ENCODE measurements at places on chromosomes 12 and 14.

DNA sequence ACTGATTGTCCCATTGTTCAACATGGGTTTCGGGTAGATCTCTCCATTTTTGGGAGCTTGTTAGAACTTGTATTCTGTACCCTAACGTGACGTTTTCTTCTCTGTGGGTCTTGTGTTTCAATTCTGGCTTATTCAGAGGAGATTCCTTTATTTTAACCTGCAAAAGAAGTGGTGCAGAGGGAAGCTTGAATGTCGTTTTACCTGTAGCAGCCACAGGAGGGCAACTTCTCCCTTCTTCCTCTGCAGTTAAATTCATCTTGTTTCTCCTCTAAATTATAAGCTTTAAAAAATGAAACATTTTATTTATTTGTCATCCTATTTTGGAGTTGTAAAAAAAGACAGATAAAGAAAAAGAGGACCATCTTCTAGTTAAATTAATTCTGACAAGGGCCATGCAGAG lies 13.7 kb upstream of the CLEC4D start:
- DNase-seq, result no peak

DNA sequence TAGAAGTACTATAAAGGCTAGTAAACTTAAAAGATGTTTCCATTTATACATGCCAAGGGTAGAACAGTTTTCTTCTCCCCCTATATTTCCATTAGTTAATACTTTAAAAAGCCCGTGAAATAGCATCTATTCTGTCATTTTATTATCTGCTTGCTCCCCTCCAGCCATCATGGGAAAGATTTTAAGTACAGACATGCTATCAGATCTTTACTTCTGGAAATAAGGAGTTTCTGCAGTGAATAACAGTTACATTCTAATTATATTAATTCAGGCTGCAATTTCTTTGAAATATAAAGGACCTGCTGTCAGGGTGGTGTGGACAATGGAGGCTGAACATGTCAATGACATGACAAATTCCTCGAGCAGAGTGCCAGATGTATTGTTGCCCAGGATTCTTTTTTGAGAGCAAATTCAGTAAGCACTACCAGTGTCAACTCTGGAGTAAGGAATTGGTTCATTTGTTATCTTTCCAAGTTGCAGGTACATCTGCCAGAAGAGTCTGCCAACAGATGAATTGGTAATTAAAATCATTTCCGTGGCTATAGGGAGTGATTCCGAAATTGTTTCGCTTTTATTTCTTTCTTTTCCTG lies 151.3 kb downstream of the BTG1 start:
- DNase-seq, result no peak

- DNase-seq, result no peak
Measured at GRCh38 chr14:75333606-75334548, 55.2 kb downstream of the FOS start.

DNA sequence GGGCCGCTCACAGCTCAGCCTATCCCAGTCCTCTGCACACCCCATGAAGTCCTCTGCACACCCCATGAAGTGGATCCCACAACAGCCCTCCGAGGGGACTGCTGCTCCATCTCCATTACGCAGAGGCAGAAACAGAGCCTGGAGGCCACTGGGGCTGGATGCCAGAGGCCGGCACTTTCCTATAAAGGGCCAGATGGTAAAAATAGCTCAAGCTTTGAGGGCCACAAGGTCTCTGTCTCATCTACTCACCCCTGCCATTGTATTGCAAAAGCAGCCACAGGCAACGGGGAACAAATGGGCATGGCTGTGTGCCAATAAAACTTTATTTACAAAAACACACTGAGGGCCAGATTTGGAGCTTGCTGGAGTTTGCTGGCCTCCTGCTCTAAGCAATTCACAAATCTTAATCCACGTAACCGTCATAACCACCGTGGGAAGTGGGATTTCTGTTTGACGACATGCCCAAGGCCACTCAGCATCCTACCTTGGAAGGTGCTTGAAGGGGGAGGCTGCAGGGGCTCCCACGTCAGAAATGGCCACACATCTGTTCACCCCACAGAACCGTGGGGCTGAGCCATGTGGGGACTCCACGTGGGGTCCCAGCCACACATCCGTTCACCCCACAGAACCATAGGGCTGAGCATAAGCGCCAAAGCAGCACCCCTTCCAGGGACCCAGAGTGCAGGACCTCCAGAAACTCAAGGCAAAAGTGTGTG lies 92.0 kb downstream of the NCOR2 start:
- no peak for DNase-seq

GRCh38 chr12:55681142-55682077 lies 26.3 kb downstream of the ITGA7 start:
- DNase-seq, result no peak
